ENCODE measurements at places on chromosomes 11 and 22. TPM values are rescaled to one million over a fixed set of nuclear protein-coding genes. Genes with fewer than 3 reads are reported as not detected.

TNRC6B gene
- total RNA-seq = 18.9 TPM

C22orf23 gene
- 0.50 TPM for total RNA-seq

DTX4 gene
- 9.3 TPM for total RNA-seq

CHRNA10 gene
- 0.50 TPM for total RNA-seq

SERPING1 gene
- 9.6 TPM for total RNA-seq

CDHR5 gene
- total RNA-seq = not detected

RASGRP2 gene
- total RNA-seq = 0.50 TPM

CHEK2 gene
- 26.0 TPM for total RNA-seq

MIAT gene
- 1.3 TPM for total RNA-seq

HPX gene
- total RNA-seq = 1.7 TPM

CARD18 gene
- total RNA-seq = not detected

TMPRSS5 gene
- total RNA-seq = under 0.01 TPM

RAG2 gene
- not detected for total RNA-seq

TMEM126B gene
- total RNA-seq = 96.9 TPM

BAIAP2L2 gene
- 1.3 TPM for total RNA-seq

TSPAN18 gene
- total RNA-seq = not detected

DENND6B gene
- 6.8 TPM for total RNA-seq

P4HA3 gene
- total RNA-seq = 3.1 TPM

PYGM gene
- total RNA-seq = 1.3 TPM

LIMK2 gene
- total RNA-seq = 25.7 TPM

PGA3 gene
- 2.0 TPM for total RNA-seq

RFPL3 gene
- total RNA-seq = not detected

OR10A6 gene
- under 0.01 TPM for total RNA-seq

OR10A2 gene
- not detected for total RNA-seq

MYOD1 gene
- total RNA-seq = not detected

PLET1 gene
- not detected for total RNA-seq

MGAT3 gene
- not detected for total RNA-seq

CBLIF gene
- total RNA-seq = not detected

SLC22A12 gene
- not detected for total RNA-seq

OR8B8 gene
- not detected for total RNA-seq

TRPM5 gene
- not detected for total RNA-seq

OR5T1 gene
- total RNA-seq = not detected

FGF19 gene
- not detected for total RNA-seq

MMP12 gene
- total RNA-seq = 0.44 TPM

FAM180B gene
- not detected for total RNA-seq

EMID1 gene
- total RNA-seq = not detected

Measured in smooth muscle cell of trachea (primary cell).